ENCODE measurements at places on chromosomes 16 and 17. TPM values are rescaled to one million over a fixed set of nuclear protein-coding genes. Genes with fewer than 3 reads are reported as not detected.

Gene GGA2
- 22.4 TPM for total RNA-seq

Gene IGF2BP1
- total RNA-seq: 10.0 TPM

Gene SECTM1
- 0.65 TPM for total RNA-seq

Gene ERI2
- total RNA-seq: 16.9 TPM

Gene FOXL1
- total RNA-seq: 4.9 TPM

Gene PRSS33
- total RNA-seq: not detected

Gene KRT20
- total RNA-seq: not detected

Gene FOXJ1
- total RNA-seq: not detected

Gene CLEC3A
- total RNA-seq: not detected

Gene NPIPA8
- not detected for total RNA-seq

Gene WNT9B
- not detected for total RNA-seq

Gene IL21R
- 0.15 TPM for total RNA-seq

Gene MSL1
- 36.8 TPM for total RNA-seq

Gene CSH2
- not detected for total RNA-seq

Gene CDK3
- 0.46 TPM for total RNA-seq

Gene BCKDK
- total RNA-seq: 15.6 TPM

Gene OR2C1
- total RNA-seq: not detected

Gene LPO
- total RNA-seq: not detected

Gene PIK3R5
- total RNA-seq: not detected

Gene GINS2
- 14.4 TPM for total RNA-seq

Gene SLC6A2
- total RNA-seq: not detected

Gene KRTAP9-2
- not detected for total RNA-seq

All from epithelial cell of umbilical artery (primary cell).